ENCODE measurements at places on chromosomes 3 and 15.

DNA sequence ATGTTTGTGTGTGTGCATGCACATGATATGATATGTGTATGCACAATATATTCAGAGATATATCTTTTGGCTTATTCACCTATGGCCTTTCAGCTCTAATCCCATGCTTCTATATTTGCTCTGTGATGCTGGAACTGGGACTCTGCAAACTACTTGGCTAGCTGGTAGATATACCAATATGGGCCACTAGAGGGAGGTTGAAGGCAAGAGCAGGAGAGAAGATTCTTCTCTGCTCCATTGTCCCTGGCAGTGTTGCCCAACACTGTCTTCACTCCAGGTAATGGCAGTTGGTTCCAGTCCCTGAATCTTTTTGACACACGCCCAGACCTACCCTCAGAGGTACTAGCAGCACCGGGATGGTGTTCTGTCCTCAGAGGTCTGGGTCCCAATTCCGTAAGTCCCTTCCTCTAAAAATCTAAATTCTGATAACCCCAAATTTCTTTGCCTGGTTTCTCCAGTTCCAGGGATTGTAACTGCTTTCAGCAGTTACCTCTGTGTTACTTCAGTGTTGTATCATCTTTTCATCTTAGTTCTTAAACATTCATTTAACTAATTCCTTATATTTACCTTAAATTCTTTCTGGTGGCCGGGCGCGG lies 44.7 kb downstream of the GTPBP8 start:
- peak; percentile 78 for DNase-seq

DNA sequence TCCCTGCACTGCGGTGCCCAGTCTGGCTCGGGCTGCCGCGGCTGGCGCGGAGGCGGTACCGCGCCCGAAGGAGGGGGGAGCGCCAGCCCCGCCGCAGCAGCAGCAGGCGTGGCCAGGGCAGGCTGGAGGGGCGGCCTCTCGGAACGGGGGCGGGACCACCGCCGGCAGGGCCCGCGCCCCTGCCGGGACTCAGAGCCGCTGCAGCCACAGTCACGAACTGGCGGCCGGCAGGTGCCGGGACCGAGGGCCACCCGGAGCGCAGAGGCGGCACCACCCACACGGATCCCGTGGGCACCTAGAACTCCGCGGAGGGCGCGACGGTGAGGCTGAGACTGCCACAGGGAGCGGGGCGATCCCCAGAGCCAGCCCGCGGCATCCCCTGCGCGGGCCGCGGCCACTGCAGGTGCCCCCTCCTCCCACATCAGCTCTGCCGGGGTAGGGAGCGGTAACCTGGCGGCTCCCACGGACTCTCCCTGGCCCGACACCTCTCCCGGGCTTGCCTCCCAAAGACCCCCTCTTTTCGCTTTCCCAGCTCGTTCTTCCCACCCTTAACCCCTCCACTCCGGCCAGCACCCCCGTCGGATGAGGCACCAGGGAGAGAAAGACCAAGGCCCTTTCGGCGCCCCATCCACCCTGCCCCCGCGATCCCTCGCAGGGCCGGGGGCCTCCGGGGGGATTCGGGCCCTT lies at the start of gene VWA5B2:
TSS of gene VWA5B2 (plus strand) at position 192 of the 687 bp plus-strand sequence. CDS start 944 bp downstream, outside the sequence.
- peak; percentile 70 for DNase-seq

GRCh38 chr15:80437334-80437891 lies 33.2 kb downstream of the ARNT2 start:
- DNase-seq, result no peak

DNA sequence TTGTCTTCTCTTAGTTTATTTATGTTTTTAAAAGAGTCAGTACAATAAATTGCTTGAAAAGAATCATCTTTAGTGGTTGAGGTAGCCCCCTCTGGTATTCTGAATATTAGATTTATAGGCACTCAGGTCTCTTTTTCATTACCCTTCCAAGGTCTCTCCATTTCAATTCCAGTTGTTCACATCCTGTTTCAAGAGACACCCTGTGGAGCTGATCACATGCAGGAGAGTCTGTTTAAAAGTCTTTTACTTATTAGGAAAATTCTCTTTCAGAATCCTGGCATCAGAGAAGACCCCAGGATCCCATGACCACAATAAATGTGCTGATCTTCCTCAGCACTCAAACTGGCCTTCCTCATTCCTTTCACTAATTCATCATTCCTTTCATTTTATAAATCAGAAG lies 195.7 kb downstream of the ZIC4 start:
- DNase-seq, result no peak

DNA sequence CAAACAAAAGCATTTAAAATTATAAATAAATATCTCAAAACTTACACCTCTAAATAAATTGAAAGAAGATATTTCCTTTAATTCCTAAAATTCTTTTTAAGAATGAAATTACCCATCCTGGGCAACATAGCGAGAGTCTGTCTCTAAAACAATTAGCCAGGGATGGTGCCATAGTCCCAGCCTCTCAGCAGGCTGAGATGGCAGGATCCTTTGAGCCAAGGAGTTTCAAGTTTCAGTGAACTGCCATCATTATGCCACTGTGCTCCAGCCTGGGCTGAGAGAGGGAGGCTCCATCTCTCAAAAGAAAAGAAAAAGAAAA lies 25.4 kb downstream of the AADAC start:
- no peak for DNase-seq

DNA sequence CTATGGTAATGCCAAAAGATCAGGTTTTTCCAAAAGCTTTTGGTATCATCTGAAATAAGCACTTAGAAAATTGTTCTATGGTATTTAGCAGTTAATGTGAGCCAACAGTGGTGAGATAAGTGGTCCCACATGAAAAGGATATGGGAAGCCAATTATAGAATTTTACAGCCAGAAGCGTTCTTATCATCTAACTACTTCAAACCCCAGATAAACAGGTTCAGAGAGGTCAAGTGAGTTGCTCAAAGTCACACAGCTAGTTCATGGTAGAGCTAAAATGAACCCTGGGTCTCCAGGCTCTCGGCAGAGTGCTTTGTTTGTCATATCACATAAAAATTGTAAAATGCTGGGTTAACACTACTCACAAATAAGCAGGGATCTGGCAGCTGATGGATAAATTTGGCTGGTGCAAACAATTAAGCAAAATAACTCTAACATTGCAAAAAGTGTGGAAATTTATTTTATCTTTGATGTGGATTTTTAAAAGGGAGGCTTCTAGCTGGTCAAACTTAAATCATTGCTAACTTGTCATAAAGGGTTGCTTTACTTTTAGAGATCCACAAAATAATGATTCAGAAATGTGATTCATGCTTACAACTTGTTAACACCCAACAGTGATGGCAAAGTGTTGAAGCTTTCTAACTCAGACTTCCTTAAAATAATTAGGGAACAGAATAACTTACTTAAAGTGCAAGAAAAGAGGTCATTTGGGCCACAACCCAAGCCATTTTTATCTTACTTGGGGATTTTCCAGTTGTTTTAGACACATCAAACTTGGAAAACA lies 202.8 kb upstream of the TBC1D5 start:
- DNase-seq, result peak; percentile 44

GRCh38 chr3:70392227-70392626 lies 79.8 kb upstream of the MDFIC2 start:
- DNase-seq, result no peak

- DNase-seq, result no peak
Measured at GRCh38 chr3:153856932-153857331, 264.3 kb upstream of the ARHGEF26 start.

DNA sequence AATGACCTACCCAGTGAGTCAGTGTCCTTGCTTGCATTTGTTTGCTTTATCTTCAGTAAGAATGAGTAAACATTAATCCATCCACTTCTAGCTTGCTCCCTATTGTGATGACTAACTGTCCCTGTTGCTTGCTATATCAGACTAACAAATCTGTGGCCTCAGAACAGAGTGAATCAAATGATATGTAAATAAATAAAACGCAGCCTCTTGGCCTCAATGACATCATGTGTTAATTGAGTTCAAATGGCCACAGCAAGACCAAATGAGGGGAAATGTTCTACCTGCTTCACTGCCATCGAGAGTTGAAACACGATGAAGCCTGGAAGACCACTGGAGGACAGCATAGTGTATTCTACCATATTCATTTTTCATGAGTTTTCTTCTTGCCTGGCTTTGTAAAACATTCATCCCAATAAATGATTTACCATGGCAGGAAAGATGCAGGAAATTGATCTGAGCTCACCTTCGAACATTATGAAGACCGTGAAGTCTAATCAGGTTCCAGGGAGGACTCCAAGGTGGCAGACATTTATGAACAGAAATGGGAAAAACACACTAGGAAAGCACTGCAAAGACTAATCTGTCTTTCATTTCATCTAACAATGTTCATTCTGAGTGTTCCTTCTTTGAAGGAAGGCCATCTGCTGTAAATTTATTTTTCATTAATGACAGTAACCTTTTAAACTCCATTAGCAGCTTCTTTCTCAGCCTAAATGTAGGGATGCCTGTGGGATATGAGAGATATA lies 1144.5 kb downstream of the TUSC7 start:
- DNase-seq, result peak; percentile 87

DNA sequence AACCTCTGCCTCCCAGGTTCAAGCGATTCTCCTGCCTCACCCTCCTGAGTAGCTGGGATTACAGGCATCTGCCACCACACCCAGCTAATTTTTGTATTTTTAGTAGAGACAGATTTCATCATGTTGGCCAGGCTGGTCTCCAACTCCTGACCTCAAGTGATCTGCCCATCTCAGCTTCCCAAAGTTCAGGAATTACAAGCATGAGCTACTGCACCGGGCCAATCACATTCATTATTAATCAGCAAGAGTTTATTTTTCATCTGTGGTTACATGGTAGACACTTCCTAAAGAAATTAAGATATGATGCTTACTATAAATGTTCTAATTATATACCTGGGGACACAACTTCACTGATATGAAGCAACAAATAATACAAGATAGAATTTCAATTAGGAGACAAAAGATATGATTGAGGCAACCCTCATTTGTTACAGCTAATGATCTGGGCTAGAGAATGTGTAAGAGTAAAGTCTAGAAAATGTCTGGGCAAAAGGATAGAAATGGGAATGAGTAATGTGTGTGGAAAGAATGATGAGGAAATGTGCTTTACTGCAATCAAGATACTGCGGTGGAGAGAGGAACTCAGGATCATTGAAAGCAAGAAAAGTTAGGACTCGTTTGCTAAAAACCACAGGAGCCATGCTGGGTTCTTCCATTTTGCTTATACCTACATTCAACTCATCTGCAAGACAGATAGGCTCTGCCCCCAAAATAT lies 366.8 kb downstream of the ZIC1 start:
- peak; percentile 86 for DNase-seq

DNA sequence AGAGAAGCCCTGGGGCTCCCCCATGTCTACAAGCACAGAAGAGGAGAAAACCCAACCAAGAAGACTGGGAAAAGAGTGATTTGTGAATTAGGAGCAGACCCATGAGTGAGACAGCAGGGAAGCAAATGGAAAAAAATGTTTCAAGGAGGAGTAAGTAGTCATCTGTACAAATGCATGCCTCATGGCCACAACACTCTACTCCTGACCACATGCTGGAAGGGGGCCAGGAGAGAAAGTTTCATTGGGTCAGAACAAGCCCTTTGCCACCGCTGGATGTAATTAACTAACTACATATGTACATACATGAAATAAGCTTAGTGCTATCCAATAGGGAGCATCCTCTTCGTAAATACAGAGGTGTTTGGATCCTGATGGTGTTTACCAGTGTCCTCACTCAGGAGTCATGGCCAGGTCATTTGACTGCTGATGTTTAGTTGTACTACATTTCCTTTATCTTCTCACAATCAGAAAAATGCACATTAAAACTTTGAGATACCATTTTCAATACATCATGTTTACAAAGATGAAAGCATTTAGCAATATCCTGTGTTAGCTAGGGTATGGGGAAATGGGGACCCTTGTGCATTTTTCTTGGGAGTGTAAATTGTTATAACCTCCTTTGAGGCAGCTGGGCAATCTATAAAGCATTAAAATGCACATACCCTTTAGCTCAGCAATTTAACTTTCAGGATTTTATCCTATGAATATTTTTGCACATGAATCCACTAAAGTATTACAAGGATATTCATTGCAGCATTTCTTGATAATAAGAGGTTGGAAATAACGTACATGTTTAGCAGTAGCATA lies 27.1 kb downstream of the CLRN1 start:
- DNase-seq, result peak; percentile 82

GRCh38 chr15:78243491-78243941 lies 9.2 kb upstream of the ACSBG1 start:
- DNase-seq, result peak; percentile 15

GRCh38 chr15:70826634-70827033 lies 27.3 kb downstream of the LARP6 start:
- peak; percentile 95 for DNase-seq

DNA sequence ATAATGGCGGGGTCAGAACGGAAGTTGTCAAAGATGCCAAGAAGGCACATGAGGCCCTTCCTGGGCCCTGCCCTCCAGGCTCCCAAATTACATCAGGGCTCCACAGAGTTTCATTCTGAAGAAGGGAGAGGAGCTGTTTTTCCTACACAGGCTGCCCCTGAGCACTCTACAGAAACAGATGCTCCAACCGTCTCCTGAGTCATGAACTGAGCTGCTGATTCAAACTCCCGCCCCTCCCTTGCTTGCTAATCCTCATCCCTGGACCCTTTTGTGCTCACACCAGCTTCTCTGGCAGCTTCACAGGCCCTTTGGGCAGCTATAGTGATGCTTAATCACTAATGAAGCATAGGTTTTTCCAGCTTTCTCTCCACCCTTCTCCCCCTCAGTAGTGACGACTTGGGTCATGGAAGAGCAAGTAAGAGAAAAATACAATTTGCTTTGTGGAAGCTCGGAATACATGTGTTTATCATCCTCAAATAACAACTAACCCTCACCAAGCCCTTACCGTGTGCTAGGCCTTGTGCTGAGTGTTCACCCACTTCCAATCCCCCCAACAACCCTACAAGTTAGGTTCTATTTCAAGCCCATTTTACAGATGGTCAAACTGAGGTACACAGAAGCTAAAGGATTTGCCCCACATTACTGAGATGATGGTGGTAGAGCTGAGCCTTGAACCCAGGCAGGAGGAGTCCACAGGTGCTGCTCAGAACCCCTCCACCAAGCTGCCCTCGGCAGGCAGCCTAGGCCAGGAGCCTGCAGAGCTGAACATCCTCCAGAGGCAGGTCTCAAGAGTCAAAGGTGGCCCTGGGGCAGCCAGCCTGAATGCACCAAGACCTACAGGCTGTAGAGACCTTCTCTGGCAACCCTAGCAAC lies 21.9 kb downstream of the MEGF11 start:
- DNase-seq, result peak; percentile 61

DNA sequence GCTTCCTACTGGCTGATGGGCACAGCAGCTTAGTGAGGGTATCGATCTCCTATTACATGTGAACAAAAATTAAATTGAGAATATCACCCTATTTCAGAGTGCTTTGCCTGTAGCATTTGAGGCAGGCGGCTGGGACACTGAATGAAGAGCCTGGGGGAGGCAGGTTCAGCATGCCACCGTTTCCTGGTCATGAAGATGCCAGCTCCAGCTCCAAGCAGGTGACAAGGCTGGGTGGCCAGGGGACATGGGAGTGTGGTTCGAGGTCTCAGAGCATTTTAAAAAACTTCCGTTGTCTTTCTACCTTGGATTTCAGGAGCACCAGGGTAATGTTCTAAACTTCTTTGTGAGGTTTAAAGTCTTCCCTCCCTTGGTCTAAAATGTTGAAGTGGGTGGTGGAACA lies 158.2 kb downstream of the RPLP1 start:
- DNase-seq, result no peak

GRCh38 chr3:194247350-194247740 lies 103.8 kb downstream of the CPN2 start:
- DNase-seq, result no peak

- peak; percentile 49 for DNase-seq
Measured at GRCh38 chr15:55991802-55992768, 1.3 kb downstream of the NEDD4 start.
